ENCODE measurements at places on chromosomes 16 and 17.

DNA sequence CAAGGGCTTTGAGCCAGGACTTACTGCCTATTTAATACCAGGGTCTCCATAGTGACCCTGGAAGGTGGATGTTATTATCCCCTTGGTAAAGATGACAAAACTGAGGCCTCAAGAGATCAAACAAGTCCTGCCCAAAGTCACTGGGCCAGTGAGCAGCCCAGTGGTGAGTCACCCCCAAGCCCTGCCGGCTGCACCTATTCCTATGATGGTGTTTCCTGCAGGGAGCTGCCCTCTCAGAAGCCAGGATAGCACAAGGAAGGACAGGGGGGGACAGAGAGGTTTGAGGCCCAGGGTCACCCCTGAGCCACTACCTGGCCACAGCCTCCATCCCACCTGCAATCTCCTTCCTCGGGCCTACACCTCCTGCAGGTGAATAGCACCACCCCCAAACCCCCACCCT is 90.9 kb downstream of the SDK2 start:
- no peak for DNase-seq

DNA sequence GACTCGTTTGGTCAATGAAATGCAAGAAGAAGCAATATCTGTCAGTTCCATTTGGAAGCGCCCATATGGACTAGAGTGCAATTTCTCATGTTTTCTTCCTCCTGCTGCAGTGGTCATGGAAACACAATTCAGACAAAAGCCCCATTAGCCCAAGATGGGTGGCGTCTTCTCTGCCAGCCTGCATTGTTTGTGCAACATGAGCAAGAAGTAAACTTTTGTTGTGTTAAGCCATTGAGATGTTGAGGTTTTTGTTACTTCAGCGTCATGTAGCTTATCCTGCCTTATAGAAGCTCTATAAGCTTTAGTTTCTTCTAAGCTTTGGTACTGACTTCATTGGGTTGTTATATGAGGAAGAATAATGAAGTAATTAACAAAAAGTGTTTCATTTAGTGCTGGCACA is 137.4 kb downstream of the NPIPB5 start:
- no peak for DNase-seq

DNA sequence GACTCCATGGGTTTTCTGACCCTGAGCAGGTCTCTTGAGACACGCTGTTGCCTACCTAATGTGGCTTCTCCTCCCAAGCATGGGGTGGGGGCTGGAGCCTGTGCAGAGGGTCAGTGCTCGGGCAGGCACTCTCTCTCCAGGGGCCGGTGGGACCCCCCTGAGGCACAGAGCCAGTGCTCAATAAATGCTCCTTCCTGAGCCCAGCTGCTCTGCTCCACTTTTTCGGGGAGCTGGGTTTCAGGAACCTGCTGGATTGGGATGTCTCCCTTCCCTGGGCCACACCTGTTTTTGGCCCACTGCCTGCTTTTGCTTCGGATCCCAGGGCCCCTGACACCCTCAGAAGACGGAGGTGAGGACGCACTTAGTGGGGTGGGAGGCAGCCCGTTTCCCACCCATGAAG is 1.3 kb upstream of the TRIM65 start:
- DNase-seq: no peak

- DNase-seq: peak; percentile 22
Measured at GRCh38 chr17:56891751-56892150, 22.1 kb downstream of the TRIM25 start.

DNA sequence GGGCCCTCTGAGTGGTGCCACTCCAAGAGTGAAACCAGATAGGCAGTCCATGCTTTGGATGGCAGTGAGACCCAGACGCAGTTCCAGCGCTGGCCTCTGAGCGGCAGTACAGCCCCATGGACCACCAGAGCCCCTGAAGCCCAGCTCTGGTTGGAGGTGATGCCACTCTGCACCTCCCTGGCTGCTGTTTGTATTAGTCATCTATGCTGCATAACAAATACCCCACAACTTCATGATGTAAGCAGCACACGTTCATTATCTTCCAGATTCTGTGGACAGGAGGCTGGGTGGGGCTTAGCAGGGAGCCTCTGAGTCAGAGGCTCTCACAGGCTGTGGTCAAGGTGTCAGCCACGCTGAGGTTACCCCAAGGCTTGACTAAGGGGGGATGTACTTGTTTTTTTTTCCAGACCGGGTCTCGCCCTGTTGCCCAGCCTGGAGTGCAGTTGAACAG is 5.1 kb upstream of the NME4 start:
- peak; percentile 75 for DNase-seq

- no peak for DNase-seq
Measured at GRCh38 chr16:88504489-88505404, 51.7 kb downstream of the ZFPM1 start.

- no peak for DNase-seq
Measured at GRCh38 chr17:79577485-79578187, 33.2 kb downstream of the RBFOX3 start.

- DNase-seq: no peak
Measured at GRCh38 chr17:6959700-6960099, 36.1 kb upstream of the ALOX12 start.

- DNase-seq: no peak
Measured at GRCh38 chr17:79154951-79155585, 80.4 kb downstream of the ENGASE start.

- no peak for DNase-seq
Measured at GRCh38 chr17:52147872-52148271, 10.6 kb downstream of the CA10 start.

- peak; percentile 64 for DNase-seq
Measured at GRCh38 chr17:79702034-79702433, 28.7 kb upstream of the ENPP7 start.

DNA sequence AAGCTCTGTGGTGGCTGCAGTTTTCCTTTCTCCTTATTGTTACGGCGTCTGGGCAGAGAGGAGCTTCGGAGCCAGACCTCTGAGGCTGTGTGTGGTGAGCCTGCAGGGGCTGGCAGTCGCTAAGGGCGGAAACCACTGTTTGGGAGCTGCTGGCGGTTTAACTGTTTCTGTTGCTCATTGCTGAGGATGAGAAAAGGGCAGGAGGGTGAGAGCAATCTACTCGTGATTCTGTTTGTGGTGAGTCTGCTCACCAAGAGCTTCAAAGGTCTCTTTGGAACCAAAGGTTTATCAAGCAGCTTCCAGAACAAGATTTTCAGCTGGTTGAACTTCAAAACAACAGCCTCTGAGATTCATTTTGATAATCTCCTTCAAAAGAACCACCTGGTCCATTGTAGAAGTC is 143.9 kb downstream of the ANKFN1 start:
- DNase-seq: no peak

GRCh38 chr17:18163547-18163946 is 20.1 kb upstream of the ALKBH5 start:
- no peak for DNase-seq

GRCh38 chr16:66950437-66950836 is 10.6 kb upstream of the CES3 start:
- DNase-seq: no peak

- DNase-seq: no peak
Measured at GRCh38 chr16:58815181-58815888, 81.2 kb upstream of the GOT2 start.

- no peak for DNase-seq
Measured at GRCh38 chr16:21646721-21647561, 5.5 kb downstream of the IGSF6 start.

DNA sequence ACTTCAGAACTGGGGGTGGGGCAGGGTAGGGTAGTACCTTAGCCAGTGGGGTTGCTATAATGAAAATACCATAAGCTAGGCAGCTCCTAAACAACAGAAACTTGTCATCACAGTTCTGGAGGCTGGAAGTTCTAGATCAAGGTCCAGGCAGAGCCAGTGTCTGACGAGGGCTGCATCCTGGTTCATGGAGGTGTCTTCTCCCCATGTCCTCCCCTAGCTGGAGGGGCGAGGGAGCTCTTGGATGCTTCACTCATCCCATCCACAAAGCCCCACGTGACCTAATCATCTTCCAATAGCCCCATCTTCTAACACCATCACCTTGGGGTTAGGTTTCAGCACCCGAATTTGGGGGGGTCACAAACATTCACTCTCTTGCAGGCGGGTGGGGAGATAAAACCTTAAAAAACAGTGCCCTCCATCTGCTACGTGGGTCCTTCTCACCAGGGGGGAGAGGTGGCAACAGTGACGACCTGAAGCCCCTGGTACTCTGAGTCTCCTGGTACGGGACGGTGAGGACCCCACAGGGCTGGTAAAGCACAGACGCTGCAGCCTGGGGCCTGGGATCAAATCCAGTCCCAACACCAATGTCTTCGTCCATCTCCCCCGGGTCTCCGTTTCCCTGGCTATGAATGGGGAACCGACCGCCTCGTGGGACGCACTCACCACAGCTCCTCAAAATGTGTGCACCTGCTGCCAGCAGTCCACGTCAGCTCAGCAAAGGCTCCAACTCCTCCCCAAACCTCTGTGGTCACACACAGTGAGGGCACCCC is 22.8 kb downstream of the RAB40B start:
- no peak for DNase-seq

DNA sequence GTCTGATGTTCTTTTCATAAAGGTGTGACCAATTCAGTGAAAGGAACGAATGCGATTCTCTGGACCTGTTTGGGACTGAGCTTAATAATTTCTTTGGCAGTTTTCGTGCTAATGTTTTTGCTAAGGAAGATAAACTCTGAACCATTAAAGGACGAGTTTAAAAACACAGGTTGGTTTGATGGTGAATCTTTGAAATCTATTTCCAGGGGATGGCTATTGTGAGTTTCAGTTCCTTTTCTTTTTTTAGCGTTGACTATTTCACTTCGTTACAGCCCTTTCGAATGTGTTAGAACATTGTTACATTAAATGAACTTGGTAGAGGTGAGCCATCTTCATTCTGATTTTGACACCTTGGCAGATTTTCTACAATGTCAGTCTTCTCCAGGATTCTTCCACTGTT is 1.2 kb downstream of the TNFRSF17 start:
- DNase-seq: no peak

- DNase-seq: no peak
Measured at GRCh38 chr17:81460856-81461460, 51.6 kb downstream of the ACTG1 start.

DNA sequence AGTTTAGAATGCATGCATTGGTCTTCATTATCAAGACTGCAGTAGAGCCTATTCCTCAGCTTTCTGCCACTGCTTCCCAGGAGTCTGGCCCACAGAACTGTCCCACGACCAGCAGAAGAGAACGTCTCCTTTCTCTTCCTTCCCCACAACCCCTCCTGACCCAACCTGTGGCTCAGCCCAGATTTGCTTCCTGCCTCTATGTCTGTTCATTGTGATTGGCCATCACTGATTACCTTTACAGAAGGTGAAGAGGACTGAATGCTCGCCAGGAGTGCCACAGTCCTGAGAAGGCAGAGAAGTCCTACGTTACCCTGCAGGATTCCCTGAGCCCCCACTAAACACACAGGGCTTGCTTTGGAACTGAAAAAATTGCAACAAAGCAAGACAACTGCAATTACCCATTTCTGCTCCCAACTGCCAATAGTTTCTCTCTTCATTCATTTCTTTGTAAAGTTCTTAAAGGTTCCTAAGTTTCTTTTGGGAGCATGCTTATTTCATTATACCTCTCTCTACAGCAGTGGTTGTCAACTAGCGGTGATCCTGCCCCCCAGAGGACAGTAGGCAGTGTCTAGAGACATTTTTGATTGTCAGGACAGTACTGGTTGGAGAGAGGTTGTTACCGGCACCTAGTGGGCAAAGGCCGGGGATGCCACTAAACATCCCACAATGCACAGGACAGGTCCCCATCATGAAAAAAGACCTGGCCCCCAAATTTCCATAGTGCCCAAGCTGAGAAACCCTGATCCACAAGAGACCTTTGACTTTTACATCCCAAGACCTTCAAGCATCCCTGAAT is 4.5 kb upstream of the NAT9 start:
- DNase-seq: peak; percentile 74

- no peak for DNase-seq
Measured at GRCh38 chr17:68100000-68100641, 64.6 kb downstream of the KPNA2 start.

- no peak for DNase-seq
Measured at GRCh38 chr17:63314761-63315160, 131.3 kb downstream of the CYB561 start.

GRCh38 chr17:40686192-40686591 is 17.4 kb downstream of the KRT24 start:
- no peak for DNase-seq

- DNase-seq: no peak
Measured at GRCh38 chr16:55433030-55433429, 46.0 kb upstream of the MMP2 start.

DNA sequence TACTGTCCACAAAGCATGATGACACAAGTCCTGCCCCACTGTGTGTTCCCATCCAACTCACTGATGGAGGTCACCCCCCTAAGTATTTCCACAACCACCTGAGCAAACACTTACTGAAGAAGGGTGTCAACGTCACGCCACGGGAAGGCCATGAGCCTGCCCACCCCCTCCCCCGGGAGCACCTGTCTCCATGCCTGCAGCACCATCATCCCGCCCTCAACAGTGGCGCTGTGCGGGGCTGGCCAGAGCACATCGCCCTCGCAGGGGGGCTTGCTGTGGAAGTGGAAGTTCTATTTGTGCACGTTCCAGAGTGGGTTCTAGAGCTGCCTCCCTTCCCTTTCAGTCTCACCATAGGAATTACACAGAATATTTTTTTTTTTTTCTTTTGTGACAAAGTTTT is 4.3 kb upstream of the MBTPS1 start:
- no peak for DNase-seq

GRCh38 chr17:4986951-4987766 is at the start of gene CAMTA2:
TSS of gene CAMTA2 (minus strand) at chr17:4987675. CDS start at chr17:4986222, 1,453 bp downstream.
- DNase-seq: peak; percentile 87

DNA sequence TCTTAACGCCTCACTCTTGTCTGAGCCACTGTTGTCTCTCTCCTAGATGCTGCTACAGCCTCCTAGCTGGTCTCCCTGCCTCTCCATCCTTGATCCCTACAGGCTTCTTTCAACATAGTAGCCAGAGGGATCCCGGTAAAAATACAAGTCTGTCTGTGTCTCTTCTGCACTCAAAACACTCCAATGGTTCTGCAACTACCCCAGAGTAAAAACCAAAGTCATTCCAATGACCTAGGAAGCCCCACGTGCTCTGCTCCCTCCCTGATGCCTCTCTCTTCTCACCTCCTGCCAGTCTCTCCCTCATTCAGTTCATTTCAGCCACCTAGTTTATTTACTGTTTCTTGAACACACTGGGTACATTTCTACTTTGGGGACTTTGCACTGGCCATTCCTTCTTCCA is 135.2 kb downstream of the NPIPB5 start:
- no peak for DNase-seq

- DNase-seq: no peak
Measured at GRCh38 chr16:57680842-57681375, 12.8 kb downstream of the ADGRG3 start.
